Osteocyte (in vitro differentiated cells): ENCODE measurements at places on chromosomes 16 and 17.

DNA sequence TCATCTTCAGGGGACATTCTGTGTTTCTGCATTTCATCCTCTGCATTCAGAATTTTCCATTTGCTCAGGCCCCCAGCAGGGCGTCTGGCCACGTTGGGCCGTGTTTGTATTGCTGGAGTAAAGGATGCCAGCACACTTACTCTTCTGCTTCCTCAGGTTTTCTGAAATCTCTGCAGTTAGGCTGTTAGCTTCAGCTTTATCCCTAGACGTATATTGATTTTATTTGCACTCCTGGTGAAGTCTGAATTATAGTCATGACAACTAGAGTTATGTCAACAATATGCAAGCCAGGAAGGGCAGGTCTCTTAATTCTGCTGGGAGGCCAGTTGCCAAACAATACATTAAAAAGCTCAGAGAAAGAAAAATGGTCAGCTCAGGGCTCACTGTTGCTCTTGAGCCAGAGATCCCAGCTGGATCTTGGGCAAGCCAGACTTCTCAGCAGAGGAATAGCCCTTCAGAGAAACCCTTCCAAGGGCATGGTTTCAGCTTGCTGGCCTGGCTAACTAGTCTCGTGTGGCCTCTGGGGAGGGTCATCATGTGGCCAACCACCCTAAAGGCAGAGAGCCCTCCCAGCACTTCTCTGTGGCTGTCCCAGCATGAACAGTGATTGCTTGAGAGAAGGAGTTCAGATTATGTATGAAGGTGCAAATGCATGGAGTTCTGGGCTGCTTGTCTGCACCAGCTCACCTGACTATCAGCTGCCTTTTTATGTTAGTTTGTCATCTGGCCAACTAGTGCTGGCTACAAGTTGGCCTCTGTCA lies 110.2 kb upstream of the CACNG5 start:
- DNase-seq: no peak

DNA sequence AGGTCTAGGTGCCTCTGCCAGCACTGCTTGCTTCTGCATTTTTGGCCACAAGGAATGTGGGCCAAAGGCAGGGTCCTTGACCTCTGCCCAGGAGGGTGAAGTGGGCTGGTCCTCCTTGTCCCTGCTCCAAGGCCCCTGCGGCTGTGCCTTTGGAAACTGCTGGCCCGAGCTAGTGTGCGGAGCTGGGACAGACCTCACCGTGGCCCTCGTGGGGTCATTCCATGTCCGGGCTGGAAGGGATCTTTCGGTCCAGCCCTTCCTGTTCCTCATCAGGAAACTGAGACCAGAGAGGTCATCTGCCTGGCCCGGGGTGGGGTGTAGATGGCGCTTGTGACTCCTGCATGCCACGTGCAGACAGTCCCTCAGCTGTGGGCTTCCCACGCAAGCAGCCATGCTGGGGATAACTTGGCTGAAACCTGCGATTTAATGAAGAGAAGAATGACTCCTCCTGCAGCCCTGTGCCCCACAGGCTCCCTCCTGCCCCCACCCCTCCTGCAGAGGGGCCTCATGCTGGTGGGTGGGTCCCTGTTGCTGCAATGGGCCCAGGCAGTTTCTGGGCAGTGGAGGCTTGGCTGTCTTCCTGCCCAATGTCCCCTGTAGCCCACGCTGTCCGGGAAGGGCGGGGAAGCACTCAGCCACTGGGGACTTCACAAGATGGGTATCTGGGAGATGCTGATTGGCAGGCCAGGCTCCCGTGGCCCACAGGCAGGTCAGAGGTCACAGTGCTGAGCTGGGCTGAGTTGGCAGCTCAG lies 245.2 kb downstream of the SEC14L1 start:
- DNase-seq: no peak

DNA sequence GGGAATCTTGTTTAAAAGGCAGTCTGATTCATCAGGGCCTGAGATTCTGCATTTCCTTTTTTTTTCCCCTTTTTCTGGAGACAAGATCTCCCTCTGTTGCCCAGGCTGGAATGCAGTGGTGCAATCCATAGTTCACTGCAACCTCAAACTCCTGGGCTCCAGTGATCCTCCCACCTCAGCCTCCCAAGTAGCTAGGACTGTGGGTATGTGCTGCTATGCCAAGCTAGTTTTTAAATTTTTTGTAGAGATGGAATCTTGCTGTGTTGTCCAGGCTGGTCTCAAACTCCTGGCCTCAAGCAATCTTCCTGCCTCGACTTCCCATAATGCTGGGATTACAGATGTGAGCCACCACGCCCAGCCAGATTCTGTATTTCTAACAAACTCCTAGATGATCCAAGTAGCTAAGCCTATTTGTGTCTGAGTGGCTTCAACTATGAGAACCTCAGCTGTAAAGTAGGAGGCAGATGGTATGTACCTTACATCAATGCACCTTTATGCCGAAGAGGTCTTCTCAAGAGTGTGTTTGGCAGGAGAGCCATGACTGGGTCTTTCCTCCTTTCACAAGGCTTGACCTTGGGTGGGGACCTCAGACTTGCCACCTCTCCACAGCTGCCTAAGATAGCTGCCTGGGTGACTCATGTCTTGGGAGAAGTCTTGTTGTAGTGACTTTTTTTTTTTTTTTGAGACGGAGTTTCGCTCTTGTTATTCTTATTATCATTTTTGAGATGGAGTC lies 10.9 kb downstream of the LDAF1 start:
- DNase-seq: no peak

- no peak for DNase-seq
Observed at GRCh38 chr16:10950393-10950792, 6.0 kb downstream of the CLEC16A start.

DNA sequence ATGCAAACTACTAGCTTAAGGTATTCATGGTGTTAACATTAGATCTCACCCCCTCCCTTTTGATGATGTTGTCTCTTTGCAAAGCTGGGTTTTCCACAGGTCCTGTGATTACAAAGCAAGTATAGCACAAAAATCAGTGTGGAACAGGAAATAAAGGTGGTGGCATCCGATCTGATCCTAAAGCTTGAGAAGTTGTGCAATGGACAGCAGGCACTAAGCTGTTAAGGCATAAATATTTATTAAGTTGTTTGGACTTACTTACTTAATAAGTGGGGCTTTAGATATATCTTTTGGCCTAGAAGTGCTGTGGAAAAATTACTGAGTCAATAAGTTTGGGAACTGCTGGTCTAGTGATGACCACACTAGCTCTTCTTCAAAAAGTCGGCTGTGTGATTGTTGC lies 5.0 kb downstream of the GLP2R start:
- no peak for DNase-seq

- no peak for DNase-seq
Observed at GRCh38 chr16:65480281-65481091, 358.6 kb upstream of the CDH11 start.

DNA sequence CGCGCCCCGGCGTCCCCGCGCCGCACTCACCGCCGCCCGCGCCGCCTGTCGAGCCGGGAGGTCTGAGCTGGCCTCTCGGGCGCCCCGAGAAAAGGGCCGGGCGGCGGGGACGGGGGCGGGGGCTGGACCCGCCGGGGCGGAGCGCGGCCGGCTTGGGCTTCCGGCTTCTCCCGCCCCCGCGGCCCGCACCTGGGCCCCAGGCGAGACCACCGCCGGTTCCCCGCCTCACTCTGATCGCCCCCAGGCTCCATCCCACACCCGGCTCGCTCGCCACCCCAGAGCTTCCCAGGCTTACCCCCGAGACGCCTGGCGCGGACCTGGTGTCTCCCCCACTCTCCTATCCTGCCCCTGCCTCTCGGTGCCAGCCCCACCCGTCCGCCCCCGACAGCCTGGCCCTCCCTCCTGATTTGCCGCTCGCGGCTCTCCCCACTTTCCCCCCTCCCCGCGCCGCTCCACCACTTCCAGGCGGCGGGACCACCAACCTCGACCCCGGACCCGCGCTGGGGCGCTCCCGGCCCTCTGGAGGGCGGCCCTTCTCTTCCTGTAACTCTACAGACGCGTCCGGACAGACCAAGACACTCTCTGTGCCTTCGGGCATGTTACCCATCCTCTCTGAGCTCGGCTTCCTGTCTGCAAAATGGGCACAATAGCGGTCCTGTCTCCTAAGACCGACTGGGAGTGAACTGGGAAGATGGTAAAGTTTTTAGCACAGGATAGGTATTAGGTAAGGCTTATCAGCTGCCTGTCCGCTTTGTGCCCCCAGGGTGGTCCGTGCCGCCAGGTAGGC lies at the start of gene LITAF:
LITAF (minus strand) TSS at position 64 of the 787 bp plus-strand sequence. CDS start 30,189 bp downstream, outside the sequence.
- DNase-seq: peak; percentile 86

DNA sequence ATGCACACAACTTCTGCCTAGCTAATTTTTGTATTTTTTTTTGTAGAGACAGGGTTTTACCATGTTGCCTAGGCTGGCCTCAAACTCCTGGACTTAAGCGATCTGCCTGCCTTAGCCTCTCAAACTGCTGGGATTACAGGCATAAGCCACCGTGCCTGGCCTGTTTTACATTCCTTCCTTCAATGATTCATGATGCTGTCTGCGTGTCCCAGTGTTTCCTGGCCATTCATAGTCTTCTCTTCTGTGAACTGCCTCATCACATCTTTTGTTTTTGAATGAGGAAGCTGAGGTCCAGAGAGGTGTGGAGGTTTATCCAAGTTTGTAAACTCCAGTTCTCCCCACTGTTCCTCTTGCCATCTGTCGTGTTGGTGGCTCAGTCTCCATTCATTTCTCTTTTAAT lies 64.5 kb upstream of the MED9 start:
- DNase-seq: no peak

GRCh38 chr16:81461243-81461642 lies 16.6 kb downstream of the CMIP start:
- no peak for DNase-seq

- DNase-seq: no peak
Observed at GRCh38 chr17:12637015-12637414, 28.7 kb upstream of the MYOCD start.

DNA sequence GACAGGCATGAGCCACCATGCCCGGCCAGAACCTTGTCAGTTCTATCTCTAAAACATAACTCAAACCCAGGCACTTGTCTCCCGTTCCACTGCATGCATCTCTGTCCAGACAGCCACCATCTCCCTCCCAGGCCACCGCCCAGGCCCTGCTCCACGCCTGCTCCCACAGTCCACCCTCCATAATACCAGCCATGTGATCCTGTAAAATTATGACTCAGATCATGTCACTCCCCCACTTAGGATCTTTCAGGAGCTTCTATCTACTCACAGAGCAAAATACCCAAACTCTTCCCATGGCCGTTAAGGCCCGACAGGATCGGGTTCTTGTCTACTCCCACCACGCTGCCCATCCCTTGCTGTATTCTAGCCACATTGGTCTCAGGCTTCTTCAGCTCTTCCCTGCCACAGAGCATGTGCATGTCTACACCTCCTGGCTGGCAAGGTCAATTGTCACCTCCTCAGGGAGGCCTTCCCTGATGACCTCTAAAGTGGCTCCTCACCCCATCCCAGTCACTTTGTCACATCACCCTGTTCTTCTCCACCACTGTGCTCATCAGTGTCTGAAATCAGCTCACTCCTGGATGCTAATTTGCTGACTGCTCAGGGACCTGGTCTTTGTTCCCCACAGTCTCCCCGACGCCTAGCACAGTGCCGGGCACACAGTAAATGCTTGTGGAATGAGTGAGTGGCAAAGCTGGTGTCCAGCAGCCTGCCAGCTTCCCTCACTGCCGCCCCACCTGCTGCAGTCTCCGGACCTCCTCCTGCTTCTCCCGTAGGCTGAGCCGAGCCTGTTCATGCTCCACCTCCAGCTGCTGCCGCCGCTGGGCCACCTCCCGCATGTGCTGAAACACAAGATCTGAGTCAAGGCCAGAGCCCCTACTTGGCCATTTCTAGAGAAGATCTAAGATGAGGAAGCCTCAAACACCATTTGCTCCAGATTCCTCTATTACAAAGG lies 6.7 kb downstream of the TSPOAP1 start:
- no peak for DNase-seq

DNA sequence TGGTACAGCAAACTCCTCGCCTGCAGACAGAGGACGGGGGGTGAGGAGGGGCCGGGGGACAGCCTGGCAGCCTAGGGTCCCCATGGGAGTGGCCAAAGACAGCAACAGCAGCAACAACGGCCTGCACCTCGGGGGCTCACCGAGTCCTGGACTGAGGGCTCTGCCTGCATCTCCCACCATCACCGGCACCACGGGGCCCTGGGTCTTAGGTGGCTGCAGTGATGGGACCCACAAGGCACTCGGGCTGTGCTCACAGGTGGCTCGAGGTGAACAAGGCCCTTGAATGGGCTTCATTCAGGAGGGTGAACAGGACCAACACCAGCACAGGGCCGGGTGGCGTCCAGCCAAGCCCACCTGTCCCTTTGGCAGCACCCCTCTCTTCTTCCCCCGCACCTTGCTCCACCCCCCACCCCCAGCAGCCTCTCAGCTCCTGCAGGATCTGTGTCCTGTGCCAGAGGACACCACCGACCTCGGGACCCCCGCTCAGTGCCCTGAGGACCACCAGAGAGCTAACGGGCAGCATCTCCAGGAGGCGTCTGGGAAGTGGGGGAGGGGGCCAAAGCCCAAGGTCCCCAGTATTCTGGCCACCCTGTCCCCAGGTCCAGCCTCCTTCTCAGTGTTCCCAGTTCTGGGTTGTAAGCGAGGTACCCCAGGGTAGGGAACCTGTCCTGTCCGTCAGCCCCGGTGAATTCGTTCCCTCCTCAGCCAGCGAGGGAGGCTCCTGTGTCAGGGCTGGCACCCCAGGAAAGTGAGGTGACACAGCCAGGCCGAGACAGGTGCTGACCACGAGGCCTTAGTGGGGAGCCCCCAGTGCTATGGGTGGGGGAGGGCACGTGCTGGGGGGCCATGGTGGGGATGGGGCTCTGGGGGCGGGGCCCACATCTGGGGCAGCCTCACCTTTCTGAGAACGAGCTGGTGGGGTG lies 94.3 kb downstream of the TBC1D16 start:
- DNase-seq: no peak

- DNase-seq: no peak
Observed at GRCh38 chr16:23786964-23787561, 32.2 kb downstream of the CHP2 start.

- DNase-seq: no peak
Observed at GRCh38 chr17:82055965-82056728, 4.4 kb downstream of the GPS1 start.

DNA sequence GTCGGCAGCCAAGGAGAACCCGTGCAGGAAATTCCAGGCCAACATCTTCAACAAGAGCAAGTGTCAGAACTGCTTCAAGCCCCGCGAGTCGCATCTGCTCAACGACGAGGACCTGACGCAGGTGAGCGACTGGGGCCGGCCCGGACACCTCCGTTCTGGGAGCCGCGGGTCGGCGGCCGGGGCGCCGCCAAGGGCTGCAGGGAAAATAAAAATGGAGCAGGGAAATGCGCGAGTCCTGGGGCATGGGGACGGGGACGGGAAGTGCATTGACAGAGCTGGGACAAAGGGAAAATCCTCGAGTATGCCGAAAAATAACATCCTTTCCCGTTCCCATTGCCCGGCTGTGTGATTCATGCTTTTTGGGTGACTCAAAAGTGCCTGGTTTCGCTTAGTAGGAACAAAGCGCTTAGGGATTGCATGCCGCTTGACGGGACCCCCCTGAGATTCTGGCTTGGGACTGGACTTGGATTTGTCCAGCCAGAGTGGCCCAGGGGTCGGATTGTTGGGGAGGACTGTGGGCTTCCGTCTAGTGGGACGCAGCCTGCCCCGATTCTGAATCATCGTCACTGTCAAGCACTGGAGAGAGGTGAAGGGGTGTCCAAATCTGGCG lies 699 bp downstream of the MPRIP start:
- no peak for DNase-seq

- no peak for DNase-seq
Observed at GRCh38 chr17:57114085-57114673, 29.1 kb downstream of the AKAP1 start.

- peak; percentile 94 for DNase-seq
Observed at GRCh38 chr16:711548-712320, 3.2 kb upstream of the METRN start.
